AG09309 (cell line): ENCODE measurements at places on chromosomes 13 and 19.

DNA sequence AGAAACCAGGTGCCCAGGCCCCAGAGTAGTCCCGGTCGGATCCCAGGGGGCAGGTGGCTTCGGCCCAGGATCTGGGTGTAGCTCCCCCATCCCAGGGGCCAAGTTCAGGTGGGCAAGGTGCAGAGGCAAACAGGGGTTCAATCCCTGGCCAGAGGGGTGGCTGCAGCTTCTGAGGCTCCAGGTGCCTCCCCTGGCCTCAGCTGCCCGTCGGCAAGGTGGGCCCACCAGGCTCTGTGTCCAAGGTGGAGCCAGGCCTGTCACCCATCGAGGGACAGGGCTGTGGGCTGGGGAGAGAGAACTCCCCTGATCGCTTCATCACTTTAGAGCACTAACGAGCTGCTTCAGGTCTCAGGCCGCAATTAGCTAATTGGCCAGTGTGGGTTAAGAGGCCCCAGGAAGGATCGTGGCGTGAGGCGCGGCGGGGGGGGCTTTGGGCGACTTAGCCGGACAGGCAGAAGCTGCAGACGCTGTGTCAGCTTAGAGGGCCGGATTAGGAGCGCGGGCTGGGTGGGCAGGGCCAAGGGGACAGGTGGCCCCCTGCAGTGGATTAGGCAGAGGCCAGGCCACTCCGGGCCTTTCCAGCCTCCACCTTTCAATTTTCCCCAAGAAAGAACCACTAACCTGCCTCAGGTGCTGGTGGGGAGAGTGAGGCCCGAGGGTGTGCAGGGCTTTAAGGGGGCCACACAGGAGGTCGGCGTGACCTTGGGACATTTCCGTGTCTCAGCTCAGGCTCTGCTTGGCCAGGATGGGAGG is 2.8 kb upstream of the RAX2 start:
- DNase-seq = no peak

DNA sequence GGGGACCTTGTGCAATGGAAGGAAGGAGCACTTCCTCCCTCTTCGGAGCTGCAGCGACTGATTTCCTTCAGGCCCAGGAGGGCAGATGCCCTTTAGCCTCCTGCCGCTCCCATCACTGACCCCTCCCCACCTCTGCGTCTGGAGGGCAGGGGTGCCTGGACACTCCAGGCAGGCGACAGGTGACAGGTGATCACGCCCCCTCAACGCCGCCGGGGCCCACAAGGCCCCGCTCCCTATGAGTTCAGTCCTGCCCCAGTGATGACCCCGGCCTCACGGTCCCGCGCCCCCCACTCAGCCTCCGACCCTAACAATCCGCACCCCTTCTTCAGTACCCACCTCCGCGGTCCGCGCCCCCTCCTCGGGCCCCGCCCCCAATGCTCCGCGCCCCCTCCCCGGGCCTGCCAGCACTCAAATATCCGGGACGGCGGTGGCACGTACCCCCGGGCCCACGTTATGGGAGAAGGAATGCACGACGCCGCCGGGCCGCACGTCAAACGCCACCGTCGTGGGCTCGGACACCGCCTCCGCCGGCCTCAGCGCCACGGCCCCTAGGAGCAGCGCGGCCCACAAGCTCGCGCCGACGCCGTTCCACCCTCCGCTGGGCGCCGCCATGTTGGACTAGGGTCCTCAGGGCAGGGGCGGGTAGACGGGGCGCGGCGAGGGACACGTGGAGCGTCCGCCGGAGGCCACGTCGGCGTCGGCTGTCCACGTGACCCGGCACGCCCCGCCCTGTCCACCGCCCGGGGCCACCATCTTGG is at the start of gene MYDGF:
TSS of gene MYDGF (minus strand) at position 620 of the 758 bp plus-strand sequence. CDS start at position 612, 8 bp downstream.
- DNase-seq = peak; percentile 44

DNA sequence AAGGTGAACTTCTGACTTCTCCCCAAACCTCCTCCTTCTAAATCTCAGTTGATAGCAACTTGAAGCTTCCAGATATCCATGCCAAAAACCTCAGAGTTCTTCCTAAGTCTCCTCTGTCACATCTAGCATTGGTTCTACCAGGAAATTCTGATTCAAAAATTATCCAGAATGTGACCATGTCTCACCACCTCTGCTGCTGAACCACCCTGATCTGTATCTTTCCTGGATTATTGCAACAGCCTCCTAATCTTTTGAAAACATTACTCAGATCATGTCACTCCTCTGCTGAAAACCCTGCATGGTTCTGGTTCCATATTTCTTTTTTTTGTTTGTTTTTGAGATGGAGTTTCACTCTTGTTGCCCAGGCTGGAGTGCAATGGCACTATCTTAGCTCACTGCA is 78.7 kb upstream of the TNFSF11 start:
- no peak for DNase-seq

GRCh38 chr19:56141417-56141993 is 418 bp downstream of the ZNF444 start:
- no peak for DNase-seq

DNA sequence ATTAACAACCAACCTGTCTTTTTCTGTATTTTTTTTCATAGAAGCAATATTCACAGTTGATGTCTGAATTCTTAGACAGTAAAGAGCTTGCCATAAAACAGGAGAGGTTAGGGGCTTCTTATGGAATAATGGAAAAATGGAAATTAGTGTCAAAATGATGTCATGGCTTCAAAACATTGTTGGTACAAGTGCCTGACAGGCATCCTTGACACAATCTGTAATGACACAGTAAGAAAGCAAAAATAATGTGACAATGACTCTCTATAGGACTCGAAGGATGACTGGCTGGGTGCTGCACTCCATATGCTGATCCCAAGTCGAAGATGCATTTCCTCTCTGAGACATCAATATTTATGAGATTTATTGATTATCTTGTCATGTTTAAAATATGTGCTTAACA is 205.3 kb upstream of the DACH1 start:
- no peak for DNase-seq

DNA sequence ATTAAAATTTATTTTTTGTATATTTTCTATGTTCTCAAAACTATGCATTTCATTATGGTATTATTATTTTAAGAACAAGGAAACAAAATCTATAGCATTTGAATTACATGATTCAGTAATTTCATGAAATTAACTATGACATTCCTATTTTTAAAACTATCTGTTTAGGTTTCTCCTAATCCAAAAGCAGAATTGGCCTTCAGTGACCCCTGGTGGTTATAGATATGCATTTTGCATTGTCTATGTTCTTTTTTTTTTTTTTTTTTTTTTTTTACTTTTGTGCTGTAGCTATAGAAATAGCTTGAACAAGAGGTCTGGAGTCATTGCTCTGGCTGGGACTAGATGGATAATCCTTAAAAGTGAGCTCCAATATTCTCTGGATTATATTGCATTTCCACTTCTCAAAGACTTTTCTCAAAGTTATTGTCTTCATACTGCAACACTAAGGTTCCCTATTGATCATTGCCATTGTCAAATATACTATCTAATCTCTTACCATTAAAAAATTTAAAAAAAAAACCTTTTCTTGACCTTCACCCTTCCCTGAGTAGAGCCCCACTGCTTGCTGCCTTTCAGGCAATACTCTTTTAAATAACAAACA is 15.9 kb upstream of the DNAJC3 start:
- no peak for DNase-seq

DNA sequence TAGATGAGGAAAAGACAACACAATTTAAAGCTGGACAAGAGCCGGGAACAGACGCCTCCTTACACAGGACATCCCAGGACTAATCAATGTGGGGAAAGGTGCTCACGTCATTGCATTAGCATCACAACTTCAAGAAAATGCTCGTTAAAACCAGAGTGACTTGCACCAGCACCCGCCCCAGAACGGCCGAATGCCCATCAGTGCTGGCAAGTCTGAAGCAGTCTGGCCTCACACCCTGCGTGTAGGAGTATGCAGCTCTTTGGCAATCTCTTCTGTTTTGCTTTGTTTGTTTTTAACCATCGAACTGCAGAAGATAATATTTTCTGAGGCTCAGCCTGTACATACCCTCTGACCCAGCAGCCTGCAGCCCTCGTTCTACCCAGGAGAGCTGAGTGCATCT is 44.8 kb upstream of the LDLR start:
- DNase-seq = no peak

GRCh38 chr19:45137179-45137761 is 23.5 kb downstream of the NKPD1 start:
- DNase-seq = no peak

DNA sequence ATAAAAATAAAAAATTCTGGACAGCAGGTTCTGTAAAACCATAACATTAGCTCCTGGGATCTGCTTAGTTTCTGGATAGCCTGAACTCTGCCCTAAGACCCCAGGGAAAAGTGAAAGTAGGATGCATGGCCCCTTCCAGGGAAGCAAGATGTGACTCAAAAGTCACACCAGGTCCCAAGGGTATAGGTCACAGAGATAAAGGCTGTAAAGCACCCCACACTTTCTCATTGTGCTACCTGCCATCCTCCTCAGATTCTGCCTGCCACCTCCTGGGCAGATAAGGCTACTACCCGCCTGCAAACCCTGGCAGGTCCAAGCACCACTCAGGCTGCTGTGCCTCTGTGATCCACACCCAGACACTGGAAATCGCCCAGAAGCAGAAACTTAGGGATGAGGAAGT is 20.6 kb downstream of the FFAR2 start:
- no peak for DNase-seq

GRCh38 chr13:110045202-110045601 is 258.8 kb upstream of the IRS2 start:
- no peak for DNase-seq

DNA sequence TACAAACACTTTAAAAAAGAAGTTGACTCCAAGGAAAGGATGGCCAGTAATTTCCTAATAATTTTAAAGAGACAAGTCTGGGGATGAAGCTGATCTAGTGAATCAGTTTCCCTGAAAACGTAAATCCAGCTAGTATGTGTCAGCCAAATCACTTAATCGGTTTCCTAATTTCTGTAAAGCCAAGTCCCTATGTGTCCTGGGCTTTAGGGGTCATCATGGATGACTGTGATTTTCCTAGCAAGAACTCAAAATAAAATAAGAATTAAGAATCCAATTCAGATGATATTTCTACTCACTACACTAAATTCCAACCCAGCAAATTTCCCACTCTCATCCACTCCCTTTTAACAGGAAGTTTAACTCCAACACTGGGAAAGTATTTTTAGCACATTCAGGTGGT is 35.9 kb downstream of the ELF1 start:
- no peak for DNase-seq

DNA sequence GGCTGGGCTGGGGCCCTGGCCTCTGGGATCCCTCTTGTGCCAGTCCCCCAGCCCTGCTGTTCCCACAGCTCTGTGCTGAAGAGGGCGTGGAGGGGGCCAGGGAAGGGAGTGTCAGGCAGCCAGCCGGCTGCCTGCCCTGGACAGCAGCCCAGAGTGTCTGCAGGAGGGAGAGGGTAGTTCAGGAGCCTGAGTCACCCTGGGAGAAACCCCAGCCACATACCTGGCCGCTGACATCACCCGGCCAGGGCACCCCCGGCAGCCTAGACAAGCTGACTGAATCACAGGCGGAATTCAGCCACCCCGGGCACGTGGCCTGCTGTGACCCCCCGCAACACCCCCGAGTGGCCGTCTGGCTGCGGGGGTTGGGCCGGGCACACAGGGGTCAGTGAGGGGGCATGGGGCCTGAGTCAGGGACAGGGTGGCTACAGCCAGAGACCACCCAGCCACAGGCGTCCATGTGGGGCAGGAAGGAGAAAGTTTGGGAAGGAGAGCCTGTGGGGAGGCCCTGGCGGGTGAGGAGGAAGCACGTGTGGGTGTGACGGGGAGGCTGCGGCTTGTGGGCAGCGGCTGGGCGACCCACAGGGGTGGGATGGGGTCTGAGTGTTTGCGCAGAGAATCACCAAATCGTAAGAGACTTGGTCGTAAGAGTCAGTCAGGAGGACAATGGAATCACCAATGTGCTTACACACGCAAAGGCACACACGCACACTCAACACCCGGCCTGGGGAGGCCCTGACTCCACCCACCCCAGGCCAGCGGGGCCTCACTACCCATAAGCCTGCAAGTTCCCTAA is 11.9 kb upstream of the FOSB start:
- peak; percentile 96 for DNase-seq

DNA sequence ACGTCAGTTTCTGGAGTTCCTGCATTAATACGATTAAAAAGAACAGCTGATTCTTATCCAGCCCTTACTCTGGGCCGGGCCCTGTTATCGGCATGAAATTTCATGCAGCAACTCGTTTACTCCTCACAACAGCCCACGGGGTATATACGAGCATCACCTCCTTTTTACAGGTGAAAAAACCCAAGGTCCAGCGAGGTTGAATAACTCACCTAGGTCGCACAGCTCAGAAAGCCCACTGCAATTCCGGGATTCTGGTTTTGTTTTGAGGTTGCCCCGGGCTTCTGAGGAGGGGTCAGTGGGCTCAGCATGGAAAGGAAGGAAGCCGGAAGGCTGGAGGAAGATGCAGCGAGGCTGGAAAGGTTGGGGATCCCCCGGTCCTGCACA is 577 bp upstream of the ACP7 start:
- DNase-seq = no peak

DNA sequence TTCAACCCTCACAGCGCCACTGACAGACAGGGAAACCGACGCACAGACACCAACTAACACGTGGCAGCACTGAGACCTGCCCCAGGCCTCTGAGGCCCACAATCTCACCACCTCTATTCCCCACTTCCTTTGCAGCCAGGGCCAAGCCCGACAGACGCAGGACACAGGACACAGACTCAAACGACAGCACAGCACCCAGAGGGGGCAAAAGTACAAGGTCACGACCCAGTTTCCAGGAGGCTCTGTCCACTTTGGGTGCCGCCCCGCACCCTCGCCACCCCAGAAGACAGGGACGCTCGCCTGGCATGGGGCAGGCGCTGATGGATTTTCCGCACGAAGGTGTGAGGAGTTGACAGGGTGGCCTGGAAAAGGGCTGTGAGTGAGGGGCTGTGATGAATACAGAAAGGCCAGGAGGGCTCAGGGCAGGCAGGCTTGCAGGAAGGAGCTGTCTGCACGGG is 48.8 kb downstream of the MLLT1 start:
- DNase-seq = no peak

GRCh38 chr19:5831159-5831558 is 8.3 kb downstream of the FUT6 start:
- DNase-seq = no peak

- DNase-seq = no peak
These were observed 40.6 kb downstream of the DPF1 start for GRCh38 chr19:38183251-38183897.

DNA sequence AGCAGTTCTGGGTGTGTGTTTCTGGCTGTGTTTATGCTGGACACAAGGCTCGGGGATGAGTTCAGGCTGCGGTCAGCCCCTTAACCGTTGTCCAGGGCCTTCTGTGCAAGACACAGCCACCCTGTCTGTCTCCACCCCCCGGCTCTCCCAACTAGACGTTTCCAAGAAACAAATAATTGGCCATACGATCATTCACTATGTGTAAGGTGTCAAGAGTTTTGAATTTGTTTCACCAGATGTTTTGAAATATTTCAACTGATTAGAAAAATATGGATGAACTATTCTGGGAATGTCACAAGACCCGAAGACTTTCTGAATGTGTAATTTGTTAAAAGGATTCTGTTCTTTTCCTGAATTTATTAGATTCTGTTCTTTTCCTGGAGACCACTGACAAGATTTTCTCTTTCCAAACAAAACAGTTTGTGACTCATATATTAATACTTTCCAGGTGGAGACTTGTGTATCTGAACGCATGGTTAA is 318.2 kb downstream of the MYO16 start:
- DNase-seq = peak; percentile 66
